ENCODE measurements at places on chromosomes 7 and 10.
A peak's percentile ranks its signal among the peaks of the same experiment; 100 is the strongest.

DNA sequence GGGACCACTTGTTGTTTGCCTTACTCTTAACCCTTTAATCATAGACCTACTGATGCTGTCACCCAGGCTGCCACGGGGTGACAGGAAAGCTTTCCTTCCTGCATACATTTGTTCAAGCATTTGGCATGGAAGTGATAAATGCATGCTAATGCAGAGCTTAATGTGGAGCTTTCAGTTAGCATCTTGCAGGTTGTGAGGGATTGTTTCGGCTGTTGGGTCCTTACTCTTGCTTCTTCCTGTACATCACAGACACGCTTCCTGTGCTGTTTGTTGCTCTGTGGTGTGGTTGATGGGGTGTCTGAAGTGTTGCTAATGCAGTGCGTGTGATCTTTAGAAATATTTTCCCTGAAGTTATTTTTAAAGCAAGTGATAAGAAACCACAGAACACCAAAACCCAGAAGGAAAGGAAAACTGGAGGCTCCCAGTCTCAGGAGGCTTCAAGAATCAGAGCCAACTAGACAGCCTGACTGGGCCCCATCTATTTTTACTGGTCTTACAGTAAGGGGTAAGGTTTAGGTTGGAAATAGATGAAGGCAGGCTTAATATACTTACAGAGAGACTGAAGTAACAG, 143.1 kb downstream of the CHN2 start:
- no peak for DNase-seq

DNA sequence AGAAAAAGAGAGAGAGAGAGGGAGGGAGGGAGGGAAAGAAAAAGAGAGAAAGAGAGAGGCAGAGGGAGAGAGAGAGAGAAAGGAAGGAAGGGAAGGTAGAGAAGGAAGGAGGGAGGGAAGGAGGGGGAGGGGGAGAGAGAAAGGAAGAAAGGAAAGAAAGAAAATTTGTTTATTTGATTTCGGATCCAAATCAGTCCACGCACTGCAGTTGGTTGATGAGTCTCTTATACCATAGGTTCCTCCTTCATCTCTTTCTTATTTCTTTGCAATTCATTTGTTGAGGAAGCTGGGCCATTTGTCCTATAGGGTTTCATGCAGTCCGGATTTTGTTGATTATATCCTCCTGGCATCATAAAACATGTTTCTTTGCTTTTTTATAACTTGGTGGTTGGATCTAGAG, 34.4 kb downstream of the AIFM2 start:
- no peak for DNase-seq

DNA sequence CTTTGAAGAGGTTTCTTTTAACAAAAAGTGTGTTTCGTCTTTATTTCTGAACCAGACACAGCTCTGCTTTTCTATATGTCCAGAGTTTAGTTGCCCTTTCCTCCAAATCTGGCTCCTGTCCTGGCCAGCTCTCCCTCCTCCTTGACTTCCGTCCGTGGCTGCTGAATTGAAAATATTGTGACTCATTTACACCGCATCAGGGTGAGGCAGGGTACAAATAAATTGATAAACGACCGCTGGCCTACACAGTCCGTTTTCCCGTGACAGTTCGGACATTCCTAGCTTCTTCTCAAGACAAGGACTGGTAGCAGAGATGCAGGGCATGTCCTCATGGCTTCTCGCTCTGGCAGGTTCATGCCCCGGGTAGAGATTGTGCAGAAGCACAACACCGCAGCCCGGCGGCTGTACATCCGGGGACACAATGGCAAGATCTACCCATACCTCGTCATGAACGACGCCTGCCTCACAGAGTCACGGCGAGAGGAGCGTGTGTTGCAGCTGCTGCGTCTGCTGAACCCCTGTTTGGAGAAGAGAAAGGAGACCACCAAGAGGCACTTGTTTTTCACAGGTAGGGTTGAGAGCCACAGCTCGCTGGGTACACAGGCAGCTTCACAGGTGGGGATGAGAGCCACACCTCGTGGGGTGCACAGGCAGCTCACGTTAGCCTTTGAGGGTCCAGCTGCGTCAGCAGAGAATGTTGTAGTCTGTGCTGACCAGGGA, 126.6 kb downstream of the TRRAP start:
- no peak for DNase-seq

DNA sequence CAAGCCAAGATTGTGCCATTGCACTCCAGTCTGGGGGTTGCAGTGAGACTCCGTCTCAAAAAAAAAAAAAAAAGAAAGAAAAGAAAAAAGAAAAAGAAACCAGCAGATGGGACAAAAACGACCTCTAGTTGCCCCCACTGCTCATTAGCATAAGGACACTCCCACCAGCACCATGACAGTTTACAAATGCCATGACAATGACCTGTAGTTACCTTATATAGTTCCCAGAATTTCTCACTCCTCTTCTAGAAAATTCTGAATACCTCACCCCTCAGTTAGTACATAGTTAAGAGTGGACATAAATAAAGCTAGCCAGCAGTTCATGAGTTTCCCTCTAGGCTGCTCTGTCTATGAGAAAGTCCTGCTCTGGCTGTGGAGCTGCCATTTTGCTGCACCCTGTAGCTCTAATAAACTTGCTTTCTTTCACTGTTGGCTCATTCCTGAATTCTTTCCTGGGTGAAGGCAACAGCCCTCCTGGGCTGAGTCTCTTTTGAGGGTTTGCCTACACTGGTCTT, 276.8 kb upstream of the AKR1E2 start:
- no peak for DNase-seq

- DNase-seq = no peak
Measured at GRCh38 chr10:63766745-63767137, 245.5 kb downstream of the REEP3 start.

- no peak for DNase-seq
Measured at GRCh38 chr7:100878685-100879084, 3.8 kb downstream of the SRRT start.

DNA sequence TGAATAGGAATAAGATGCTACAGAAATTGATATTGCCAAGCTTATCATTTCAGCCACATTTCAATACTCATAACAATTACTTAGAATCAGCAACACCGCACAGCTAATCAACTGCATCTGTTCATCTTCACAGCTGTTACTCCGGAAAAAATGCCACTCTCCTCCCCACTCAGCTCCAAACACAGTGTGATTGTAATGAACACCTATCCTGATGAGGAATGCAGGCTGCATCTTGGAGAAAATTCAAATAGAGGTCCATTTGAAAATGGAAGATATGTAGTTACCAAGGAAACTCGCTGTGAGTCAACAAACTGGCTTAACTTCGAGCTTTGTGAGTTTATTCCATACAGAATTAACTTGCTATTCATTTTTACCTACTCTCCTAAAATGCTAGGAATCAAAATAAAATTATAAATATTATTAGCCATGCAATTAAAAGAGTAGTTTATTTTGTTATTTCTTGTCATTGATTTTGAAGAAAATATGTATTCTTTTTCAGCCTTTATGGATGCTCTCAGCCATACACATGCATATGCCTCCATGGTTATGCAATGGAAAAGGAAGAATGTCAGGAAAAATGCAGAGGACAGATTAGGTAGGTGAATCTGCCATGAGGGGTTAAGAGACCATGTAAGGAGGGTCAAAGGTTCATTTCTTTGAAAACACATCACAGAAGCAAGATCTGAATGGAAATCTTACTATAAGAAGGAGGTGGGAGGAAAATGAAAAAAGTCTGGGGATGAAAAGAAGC, 267.2 kb downstream of the POM121L12 start:
- DNase-seq = no peak

DNA sequence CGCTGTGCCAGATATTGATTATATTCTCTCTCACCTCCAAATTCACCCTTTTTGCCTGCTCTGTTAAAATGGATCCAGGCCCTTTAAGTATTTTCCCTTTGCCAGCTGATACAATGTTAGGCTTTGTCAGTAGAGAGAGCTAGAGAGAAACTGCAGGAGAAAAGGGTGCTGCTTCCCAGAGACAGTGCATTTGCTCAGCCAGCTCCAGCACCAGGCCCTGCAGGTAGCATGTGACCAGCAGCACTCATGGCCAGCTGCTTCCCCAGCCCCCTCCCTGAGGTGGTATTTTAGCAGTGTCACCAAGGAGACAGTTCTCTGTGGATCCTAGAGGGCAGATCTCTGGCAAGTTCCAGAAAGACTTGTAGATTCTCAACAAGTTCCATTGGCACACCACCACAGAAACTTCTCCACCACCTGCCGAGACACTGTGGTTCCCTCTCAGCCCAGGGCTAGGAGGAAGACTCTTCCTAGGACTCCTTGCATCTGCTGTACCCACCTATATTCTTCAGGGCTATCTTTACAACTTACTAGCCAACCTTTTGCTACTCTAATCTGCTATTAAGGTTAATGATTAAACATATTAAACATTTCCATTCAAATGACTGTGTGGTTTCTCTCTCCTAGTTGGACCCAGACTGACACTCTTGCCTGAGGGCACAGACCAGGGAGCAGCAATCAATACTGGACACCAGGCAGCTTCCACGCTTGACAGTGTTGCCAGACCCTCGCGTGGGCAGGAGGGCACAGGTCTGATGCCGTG, 35.6 kb upstream of the ADAM12 start:
- no peak for DNase-seq

GRCh38 chr7:80443325-80443724, 68.5 kb downstream of the GNAT3 start:
- peak; percentile 93 for DNase-seq

Measured in inflammatory macrophage treated with lipopolysaccharide for 1 hour (primary cell).